ENCODE measurements at places on chromosomes 12 and 14. TPM values are rescaled to one million over a fixed set of nuclear protein-coding genes. Genes with fewer than 3 reads are reported as not detected.

DNA sequence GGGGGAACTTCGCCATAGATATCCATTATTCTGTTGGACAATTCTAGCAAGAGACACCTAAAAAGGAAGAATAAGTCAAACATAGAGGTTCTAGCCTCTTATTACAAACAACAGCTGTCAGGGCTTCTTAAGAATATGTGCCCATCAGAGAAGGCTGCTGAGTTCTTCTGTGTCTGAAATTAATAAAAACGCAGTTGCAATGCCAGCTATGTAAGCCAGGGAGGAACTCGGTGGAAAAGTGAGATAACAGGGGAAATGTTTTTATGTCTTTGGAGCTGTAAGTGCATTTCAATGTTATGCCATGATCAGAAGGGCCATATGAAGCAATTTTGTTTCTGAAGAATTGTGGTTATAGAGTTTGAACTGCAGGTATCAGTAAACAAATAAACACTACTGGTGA, 95.0 kb downstream of the SYT1 start:
- no peak for DNase-seq

GRCh38 chr12:29238822-29239291, 89.8 kb downstream of the FAR2 start:
- no peak for DNase-seq

DNA sequence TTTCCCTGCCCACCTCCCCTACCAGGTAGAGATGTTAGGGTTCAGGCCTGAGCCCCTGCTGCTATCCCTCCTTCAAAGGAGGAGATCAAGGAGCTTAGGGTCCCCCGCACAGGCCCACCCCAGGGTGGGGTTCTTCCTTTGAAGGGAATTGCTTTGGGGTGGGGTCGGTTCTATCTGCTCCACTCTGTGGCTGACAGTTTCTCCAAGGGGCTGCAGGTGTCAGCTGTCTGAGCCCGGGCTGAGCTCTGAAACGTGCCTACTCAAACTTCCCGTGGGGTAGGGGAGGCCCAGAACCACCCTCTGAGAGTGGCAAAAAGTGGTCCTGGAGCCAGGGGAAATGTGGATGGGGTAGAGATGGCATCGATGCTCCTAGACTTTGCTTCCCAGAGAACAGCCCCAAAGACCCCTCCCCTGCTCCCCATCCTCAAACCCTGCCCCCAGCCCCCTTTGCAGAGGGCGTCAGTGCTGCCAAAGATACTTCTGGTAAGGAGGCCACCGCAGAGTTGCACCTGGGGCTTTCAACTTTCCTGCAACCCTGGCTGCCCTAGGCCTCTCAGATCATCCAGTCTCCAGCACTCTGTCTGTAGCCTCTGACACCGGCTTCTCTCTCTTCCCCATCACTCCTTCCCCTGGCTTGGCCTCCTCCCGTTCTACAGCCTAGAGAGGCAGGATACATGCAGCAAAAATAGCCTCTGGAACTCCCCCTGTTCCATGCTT, 6.3 kb upstream of the CD4 start:
- no peak for DNase-seq

- DNase-seq, result no peak
These were observed 18.3 kb downstream of the DYRK4 start for GRCh38 chr12:4580281-4580688.

DNA sequence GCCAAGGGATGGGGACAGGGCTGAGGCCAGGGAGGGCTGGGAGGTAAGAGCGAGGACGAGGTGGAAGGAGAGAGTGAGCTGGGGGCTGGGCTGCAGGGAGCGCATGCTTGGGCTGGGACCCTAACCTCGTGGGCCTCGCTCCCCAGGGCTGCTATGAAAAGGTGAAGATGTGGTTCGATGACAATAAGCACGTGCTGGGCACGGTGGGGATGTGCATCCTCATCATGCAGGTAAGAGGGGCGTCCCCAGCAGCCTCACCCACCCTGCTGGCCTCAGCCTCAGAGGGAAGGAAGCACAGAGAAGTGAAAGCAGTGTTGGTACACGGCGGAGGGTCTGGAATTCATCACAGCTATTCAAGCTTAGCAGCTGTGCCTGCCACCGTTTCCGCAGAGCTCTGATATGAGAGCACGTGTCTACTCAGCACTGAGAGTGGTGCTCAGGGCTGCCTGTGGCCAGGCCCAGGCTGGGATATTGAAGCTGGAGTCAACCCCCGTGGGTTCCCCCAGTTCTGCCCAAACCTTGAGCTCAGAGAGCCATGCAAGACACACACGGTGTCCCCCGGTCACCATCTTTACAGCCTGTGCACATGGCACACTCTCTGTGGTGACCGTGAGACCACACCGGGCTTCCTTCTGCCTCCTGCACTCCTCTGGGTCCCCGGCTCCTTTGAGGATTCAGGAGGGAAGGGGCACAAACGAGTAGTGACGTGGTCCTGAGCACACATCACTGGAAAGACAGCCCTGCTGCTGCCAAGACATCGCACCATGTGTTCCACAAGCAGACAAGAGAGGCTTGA, 204.6 kb downstream of the TSPAN9 start:
- no peak for DNase-seq

TPPP2 gene
- 0.58 TPM for total RNA-seq

- no peak for DNase-seq
These were observed 79.4 kb downstream of the C12orf75 start for GRCh38 chr12:105409801-105410471.

DNA sequence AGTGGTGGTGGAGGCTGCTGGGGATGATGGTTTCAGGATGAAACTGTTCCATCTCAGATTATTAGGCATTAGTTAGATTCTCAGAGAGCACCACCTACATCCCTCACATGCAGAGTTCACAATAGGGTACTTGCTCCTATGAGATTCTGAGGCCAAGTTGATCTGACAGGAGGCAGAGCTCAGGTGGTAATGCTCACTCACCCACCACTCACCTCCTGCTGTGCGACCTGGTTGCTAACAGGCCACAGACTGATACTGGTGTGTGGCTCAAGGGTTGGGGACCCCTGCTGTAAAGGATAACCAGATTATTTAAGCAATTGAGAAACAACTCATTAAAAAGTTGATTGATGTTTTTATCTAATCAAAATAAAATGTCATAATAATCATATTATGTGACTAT, 248.5 kb downstream of the RERGL start:
- DNase-seq, result no peak

Data from HepG2 (cell line).